ENCODE measurements at places on chromosomes 5 and 9.

DNA sequence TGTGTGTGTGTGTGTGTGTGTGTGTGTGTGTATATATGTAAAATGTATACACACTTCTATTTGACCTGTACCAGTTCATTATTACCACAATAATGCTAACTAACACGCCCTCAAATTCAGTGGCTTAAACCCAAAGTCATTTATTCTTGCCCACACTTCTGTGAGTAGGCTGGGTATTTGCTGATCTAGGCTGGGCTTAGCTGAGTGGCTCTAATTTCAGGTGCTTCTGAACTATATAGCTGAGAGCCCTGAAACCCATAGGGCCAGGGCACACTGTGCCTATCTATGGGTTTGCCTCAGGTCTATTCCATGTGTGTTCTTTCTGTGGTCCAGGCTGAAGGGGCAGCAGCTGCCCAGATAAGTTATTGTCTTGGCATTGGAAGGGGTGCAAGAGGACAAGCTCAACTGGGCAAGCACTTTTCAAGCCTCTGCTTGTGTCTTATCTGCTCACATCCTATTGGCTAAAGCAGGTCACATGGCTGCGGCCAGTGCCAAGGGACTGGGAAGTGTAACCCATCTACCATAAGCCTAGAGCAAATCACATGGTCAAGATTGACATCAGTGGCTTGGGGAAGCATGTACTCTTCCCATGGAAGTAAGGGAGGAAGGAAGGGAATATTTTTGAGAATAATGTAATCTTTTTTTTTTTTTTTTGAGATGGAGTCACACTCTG lies 139.9 kb downstream of the PALM2AKAP2 start:
- DNase-seq, result no peak

DNA sequence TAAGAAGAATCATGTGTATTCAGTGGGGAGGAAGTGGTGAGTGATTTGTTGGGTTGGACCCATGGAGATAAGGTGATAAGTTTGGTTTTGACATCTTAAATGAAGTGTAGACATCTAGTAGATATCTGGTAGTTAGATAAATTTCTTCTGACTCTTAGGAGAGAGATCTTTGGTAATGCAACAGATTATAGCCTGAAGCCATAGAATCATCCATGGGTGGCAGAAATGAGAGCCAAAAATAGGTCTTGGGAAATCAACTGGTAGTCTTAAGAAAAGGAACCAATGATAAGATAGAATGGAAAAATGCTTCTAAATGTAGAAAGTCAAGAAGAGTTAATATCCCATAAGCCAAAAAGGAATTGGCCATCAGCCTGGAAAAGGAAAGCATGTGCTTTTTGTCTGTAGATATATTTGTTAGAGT lies 532.7 kb upstream of the GRAMD2B start:
- no peak for DNase-seq

GRCh38 chr5:139901251-139901575 lies 105.6 kb downstream of the PSD2 start:
- no peak for DNase-seq

- no peak for DNase-seq
These were observed 22.1 kb upstream of the MATR3 start for GRCh38 chr5:139271201-139272027.

DNA sequence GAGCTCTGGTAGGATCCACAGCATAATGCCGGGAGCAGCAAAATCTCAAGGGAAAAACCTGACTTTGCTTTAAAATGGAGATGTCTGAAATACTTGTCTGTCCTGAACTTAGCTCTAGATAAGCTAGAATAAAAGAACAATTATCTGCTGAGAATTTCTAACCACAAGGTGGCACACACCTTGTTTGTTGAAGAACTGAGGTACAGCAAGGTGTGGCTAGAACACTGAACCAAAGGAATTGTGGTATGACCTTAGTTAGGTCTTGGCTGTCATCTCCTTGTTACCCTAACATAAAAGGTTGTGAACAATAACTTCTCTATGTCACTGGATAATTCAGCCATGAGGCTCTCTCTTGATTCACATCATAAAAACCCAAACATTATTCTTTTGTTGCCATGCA lies 72.3 kb upstream of the ANXA1 start:
- DNase-seq, result no peak

GRCh38 chr9:94018628-94019027 lies 63.5 kb upstream of the BARX1 start:
- DNase-seq, result no peak

- DNase-seq, result no peak
These were observed 57.8 kb downstream of the RORB start for GRCh38 chr9:74554751-74555419.

DNA sequence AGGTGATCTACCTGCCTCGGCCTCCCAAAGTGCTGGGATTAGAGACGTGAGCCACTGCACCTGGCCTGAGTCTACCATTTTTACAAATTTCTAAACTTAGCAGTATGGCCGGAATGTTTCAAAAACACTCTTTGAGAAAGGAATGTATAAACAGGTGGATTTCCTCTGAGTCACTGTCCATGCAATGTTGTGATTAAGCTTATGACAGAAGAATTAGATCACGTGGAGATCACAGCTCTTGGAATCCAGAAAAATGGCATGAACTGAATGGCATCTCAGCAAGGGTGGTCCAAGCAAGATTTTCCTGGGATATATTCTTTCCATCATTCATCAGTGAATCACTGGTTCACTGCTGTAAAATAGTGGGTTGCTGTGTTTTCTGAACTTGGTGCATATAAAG lies 865.0 kb downstream of the PTPRD start:
- no peak for DNase-seq

DNA sequence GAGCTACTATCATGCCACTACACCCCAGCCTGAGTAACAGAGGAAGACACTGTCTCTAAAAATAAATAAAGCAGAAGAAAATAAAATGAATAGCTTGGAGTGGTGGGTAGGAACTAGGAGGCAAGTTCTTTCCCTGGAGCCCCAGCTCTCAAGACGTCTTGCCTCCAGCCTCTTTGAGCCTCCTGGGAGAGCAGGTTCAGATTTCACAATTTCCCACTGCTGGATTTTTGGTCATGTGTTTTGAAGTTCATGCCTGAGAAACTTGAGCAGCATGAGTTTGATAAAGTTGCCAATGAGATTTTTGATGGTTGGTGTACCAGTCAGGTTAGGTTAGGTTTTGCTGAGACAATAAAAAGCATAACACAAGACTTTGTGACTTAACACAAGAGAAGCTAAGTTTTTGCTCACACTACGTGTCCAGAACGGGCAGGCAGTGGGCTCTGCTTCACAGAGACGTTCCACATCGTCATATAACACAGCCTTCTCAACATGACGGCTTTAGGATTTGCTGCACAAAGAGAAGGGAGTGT lies 4.1 kb upstream of the CCDC69 start:
- no peak for DNase-seq

- DNase-seq, result no peak
These were observed 23.4 kb upstream of the ZNF474 start for GRCh38 chr5:122105909-122106308.

GRCh38 chr5:92749943-92750342 lies 831.1 kb downstream of the NR2F1-AS1 start:
- no peak for DNase-seq

DNA sequence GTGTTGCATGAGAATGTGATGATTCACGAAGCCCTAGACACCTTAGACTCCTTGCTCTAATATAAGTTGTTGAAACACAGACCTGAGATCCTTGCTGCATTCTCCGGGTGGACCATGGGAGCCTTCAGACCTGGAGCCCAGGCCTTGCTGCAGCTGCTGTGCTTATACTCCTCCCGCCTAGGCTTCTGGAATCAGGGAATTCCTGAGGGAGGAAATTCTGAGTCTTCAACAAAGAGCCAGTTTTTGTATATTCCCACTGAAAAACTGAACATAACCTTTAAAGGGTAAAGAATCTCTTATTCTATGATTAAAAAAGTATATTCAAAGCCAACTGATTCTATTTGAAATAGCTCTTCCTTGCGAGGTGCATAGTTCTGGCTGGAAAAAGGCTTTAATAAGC lies 245.1 kb upstream of the ELAVL2 start:
- no peak for DNase-seq

DNA sequence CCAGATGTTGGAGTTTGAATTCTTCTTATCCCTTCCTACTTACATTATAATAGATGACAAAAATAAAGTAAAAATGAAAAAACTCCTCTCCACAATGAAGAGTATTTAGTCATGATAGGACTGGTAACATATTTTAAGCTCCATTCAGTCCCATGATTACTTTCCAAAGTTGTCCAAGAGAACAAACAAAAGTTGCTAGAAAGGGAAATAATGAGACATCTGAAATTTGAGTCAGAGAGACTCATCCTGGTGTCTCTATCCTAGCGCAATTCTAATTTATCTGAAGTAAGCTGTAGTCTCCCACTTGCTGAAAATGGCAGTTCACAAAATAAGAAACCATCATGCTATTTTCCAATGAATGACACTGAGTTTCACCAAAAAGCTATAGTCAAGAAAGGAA lies 152.2 kb downstream of the BNC2 start:
- DNase-seq, result no peak

- DNase-seq, result no peak
These were observed 39.5 kb downstream of the LARP1 start for GRCh38 chr5:154794525-154795234.

- DNase-seq, result no peak
These were observed 76.8 kb upstream of the ANKH start for GRCh38 chr5:14948383-14948782.

GRCh38 chr9:115628426-115628825 lies 510.5 kb upstream of the TNC start:
- no peak for DNase-seq

- DNase-seq, result no peak
These were observed 116.8 kb downstream of the BOD1 start for GRCh38 chr5:173499471-173500212.

GRCh38 chr9:123238365-123238764 lies 30.0 kb downstream of the STRBP start:
- DNase-seq, result no peak

Measured in Kasumi-1 (cell line).